ENCODE measurements at places on chromosomes 5 and 9.
A peak's percentile ranks its signal among the peaks of the same experiment; 100 is the strongest.

DNA sequence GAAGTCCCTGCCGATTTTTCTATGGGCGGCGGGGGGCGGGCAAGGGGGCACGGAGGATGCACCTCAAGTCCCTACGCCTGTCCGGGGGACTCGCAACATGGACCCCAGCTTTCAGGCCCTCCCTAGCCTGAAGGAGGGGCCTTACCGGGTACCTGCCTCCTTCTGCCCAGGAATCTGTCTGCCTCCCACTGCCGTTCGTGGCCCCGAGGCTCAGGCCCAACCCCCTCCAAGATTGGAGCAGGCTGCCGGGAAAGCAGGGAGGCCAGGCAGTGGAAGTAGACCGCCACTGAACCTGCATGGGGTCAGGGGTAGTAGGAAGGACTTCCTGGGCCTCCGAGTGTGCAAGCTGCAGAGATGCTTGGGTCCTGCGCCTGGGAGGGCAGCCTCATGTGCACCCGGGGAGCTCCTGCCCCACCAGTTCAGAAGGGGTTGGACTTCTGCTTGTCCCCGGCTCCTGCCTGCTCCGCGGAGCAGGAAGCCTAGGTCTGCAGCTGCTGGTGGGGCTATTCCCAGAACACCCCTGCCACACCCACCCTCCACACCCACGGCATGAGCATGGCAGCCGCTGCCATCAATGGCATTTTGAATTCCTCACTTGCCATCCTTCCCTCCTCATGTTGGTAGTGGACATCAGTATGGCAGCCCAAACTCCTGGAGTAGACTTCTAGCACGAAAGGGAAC lies 1312.7 kb upstream of the ACO1 start:
- no peak for DNase-seq

DNA sequence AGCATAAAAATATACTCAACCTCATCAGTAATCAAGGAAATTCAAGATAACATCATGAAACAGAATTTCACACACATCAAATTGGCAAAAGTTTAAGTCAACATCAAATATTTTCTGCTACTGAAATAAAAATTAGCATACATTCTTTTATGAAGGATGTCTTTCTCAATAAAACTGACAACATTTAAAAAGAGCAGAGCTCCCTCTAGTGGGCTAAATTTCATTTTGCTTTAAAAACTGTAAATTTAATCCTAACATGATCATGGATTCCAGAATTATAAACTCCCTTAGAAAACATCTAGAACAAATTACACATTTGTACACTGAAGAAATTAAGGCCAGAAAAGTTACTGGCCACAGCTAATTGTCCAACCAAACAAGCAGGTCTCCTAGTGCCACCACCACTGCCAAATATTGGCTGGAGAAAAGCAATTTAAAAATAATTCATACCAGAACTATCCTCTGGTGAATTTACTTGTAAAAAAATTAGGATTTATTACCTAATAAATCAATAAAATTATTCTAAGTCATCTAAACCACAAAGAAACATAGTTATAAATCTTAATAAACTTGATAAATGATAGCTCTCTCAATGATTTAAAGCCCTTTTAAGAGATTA lies 31.2 kb downstream of the DEPDC1B start:
- no peak for DNase-seq

- no peak for DNase-seq
These were observed at the start of gene PCDHA1 for GRCh38 chr5:140785905-140786686. Gene PCDHA1 (plus strand): TSS chr5:140786140.

GRCh38 chr5:171127314-171127713 lies 181.7 kb upstream of the TLX3 start:
- DNase-seq, result no peak

DNA sequence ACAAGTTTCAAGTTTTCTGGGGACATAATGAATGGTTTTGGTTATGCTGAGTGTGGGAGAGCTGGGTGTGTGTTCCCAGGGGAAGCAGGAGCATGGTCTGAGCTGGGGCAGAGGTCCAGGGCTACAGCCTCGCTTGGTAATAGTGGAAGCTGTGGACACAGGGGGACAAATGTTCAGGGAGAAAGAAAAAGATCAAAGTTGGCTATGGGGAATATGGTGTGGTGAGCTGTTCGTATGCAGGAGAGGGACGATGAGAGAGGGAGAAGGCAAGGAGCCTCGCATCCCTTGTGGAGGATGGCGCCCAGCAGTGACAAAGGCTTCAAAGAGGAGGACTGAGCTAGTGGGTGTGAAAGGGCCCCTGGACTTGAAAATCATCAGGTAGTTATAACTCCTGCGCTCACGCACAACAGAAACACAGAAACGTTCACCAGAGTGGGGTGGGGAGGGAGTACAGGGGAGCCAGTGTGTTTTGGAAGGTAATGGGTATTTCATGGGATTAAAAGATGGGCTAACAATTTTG lies 77.2 kb downstream of the TENT4A start:
- DNase-seq, result no peak

- DNase-seq, result no peak
These were observed 97.3 kb upstream of the SLCO6A1 start for GRCh38 chr5:102596113-102596512.

DNA sequence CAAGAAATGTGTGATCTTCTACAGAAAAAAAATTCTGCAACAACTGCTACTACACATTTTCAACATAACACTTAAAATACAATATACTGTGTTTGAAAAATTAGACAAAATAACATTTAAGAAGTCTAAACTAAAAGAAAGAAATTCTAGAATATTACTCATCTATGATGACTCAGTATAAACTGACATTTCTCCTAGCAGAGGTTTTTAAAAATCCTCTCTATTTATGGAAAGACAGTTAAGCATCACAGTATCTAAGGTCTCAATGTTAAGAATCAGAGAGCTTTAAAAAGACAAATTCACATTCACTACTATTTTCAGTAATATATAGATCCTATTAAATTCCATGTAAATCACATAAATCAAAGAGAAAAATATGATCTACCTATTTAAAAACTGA lies 61.3 kb downstream of the NR2F1-AS1 start:
- no peak for DNase-seq

- peak; percentile 48 for DNase-seq
These were observed 51.9 kb upstream of the PIP5K1B start for GRCh38 chr9:68653141-68653595.

- no peak for DNase-seq
These were observed 56.7 kb downstream of the UBE2QL1 start for GRCh38 chr5:6505416-6505755.

DNA sequence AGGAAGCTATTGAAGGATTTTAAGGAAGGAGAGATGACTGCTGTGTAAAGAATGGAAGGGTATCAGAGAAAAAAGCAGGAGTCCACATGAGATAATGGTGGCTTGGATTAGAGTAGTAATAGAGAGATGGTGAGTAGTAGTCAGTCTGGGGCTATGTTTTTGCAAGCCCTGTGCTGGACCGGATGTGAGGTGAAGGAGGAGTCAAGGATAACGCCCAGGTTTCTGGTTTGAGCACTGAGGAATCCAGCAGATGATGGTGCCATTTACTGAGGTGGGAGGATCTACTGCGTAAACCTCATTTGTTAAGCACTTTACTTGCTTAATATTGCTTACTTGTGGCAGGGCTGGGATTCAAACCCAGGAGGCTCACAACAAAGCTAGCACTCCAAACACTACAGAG lies 1.1 kb downstream of the TIGD6 start:
- DNase-seq, result no peak

- no peak for DNase-seq
These were observed 215.5 kb upstream of the RGMB start for GRCh38 chr5:98557916-98558315.

DNA sequence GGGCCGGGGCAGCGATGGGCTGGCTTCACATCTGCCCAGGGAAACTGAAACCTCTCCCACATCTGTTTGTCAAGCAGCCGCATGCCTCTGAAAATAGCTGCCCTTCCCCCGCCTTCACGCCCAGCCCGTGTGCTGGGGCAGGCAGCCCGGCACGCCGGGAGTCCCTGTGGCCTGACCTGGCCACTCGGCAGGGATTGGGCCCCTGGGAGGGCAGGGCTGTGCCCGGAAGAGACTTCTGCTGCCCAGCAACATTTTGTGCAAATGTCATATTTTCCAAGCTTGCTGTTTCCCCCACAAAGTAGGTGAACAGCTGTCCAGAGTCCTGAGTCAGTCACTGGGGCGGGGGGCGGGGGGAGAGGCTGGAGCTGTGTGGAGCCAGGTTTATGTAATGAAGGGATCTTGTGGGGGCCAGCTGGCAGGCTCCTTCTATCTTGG lies 8.2 kb downstream of the COL27A1 start:
- DNase-seq, result no peak

DNA sequence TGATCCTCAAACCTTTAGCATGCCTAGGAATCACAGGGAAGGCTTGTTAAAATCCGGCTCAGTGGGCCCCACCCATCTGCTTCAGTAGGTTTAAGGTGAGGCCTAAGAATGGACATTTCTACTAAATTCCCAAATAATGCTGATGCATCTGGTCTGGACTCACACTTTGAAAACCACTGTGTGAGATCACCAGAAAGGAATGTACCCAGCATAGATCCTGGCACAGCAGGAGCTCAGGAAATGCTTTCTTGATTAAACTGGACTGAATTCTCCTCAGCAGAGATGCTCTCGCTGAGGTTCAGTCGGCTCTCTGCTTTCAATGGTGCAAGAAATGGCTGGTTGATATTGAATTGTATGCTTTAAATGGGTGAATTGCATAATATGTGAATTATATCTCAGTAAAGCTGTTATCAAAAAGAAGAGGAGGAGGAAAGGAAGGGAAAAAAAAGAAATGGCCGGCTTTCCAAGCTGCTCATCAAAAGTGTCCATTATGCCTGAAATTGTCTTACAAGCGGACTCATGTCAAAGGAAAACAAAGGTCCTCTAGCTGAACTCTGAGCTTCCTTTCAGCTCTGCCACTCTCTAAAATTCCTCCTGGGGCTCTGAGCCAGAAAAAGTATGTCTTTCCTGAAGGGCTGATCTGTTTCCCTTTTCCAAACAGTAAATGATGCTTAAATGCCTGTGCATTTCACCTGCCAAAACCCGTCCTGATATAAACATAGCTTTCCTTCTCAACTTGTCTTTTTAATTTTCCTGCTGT lies 77.6 kb upstream of the SAP30L start:
- no peak for DNase-seq

DNA sequence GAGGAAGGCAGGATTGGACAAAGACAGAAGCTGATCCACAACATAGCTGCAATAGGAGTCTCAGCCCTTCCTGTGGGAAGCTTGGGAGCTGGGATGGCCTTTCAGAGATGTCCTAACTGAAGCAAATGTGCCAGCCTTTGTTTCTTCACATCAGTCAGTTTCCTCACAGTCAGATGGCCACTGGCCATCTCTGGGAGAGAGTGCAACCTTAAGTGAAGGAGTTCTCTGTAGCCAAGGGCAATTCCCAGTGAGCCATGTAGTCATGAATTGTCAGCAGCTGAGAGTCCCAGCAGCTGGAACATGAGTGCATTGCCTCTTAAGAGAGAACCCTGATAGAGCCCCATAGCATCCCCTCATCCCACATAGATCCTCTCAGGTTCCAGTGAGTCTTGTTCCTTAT lies 89.1 kb upstream of the LIFR start:
- no peak for DNase-seq

- DNase-seq, result peak; percentile 56
These were observed 74.2 kb downstream of the SHB start for GRCh38 chr9:37994639-37995347.

- no peak for DNase-seq
These were observed 18.4 kb upstream of the IQGAP2 start for GRCh38 chr5:76384705-76385104.

DNA sequence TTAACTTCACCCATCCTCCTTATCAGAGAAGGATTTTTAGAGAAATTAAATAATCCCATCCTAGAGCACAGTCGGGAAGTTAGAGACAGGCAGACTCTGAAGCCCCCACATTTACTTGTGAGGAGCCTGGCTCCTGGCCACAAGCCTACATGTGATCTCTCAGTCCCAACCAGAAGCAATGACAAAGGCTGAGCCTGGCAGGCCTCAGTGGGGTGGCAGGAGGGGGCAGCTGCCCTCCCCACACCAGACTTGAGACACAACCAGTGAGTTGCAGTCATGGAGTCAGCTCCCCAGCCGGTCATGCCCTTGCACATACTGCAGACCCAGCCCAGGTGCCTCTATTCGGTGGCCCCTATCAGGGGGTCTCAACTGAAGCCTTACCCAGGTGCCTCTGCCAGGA lies 11.0 kb downstream of the NAIF1 start:
- no peak for DNase-seq

GRCh38 chr9:69971643-69972449 lies 71.8 kb upstream of the MAMDC2 start:
- DNase-seq, result peak; percentile 35

- no peak for DNase-seq
These were observed 152.5 kb upstream of the NFIB start for GRCh38 chr9:14466429-14466818.

DNA sequence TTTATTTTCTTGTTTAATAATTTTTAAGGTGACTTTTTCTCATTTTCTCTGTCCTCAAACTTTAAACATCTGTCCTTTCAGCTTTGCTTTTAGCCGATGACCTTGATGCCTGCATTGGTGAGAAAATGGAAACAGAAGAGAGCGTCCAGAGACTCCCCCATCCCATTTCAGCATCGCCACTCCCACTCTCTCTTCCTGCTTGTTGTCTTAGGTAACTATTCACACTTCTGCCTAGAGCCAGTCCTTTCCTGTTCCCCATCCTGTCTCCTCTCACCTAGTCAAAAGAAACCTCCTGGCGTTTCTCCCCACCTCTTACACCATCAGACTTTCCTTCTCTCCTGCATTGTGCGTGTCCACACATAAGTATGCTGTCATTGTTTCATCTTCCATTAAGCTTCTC lies 124.6 kb downstream of the MAST4 start:
- DNase-seq, result no peak

DNA sequence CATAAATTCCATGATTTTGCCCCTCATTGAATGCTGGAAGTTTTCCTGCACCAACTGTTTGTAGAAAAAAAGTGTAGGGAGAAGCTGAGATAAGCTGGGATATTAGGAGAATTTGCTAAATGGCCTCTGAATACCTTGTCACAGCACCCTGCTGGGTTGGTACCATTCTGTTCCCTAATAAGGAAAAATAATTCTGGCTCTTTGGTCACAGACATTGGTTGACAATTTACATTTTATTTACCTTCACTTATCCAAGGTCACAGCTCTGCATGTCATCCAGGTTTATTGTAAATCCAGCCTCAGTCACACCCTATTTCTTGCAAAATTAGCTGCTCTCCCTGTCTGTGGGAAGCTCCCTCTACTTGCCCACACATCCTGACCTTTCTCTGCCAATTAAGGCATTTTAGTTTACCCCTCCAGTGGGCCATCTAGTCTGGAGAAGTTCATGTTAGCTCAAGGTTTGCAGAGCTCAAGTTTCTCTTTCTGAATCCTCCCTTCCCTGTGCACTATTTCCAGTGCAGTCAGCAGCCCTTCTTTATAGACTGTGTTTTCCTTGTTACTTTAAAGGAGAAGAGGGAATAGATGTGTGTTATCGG lies 115.4 kb upstream of the NTRK2 start:
- no peak for DNase-seq

DNA sequence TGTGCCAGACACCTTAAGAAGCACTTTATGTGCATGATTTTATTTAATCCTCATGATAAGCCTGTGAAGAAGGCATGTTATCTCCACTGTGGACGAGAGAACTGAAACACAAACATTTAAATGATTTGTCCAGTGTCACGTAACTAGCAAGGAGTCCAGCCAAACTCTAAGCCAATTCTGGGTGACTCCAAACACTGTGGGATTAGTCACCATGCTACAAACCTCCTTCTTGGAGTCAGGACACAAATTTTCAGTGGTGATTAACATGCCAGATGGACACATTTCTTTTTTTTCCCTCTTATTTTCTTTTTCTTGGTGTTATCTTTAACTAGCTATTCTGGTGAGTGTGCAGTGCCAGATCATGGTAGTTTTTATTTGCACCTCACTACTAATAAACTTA lies 316.8 kb downstream of the NDUFS4 start:
- no peak for DNase-seq

- peak; percentile 17 for DNase-seq
These were observed 174.9 kb upstream of the DMAC1 start for GRCh38 chr9:7974335-7974960.
